Activated CD8-positive, alpha-beta memory T cell treated with anti-CD3 and anti-CD28 coated beads for 24 hours (primary cell): ENCODE measurements at places on chromosomes 5 and 9.

DNA sequence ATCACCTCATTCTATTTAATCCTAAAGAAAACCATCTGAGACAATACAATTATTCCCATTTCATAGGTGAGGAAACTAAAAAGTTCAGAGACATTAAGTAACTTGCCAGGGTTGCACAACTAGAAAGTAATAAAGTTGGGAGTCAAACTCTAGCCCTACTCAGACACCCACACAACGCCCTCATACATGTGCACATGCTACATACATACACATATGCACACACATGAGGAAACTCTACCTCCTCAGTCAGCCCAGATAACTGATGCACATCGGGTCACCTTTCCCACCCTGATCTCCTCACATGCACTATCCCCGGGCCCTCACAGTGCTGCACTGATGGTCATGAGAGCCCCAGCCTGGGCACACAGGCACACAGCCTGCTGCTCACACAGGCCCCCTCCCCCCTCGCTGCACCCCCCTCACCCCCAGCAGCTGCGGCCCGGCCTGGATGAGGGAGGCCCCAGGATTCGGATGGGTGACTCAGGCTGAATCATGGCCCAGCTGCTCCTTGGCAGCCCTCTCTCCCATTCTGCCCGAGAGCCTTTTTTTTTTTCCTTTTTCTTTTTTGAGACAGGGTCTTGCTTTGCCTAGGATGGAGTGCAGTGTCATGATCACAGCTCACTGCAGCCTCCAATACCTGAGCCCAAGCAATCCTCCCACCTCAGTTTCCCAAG, 5.0 kb upstream of the GPRIN1 start:
- no peak for DNase-seq

DNA sequence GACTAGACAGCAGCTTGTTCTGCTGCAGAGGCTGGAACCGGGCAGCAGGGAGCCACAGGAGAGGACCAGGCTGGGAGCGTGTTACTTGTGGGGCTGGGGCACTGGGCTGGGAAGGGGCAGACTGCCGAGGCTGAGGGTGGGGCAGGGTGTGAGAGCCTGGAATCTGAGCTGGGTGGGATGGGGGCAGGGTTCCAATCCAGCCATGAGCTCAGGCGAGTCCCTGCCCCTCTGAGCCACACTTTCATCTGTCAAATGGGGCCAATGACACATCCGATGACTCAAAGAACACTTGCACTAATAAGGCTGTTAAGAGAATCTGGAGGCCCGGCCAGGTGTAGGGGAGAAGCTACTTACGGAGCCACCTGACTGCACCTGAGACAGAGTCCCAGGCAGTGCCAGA, 18.7 kb upstream of the WDR38 start:
- no peak for DNase-seq

DNA sequence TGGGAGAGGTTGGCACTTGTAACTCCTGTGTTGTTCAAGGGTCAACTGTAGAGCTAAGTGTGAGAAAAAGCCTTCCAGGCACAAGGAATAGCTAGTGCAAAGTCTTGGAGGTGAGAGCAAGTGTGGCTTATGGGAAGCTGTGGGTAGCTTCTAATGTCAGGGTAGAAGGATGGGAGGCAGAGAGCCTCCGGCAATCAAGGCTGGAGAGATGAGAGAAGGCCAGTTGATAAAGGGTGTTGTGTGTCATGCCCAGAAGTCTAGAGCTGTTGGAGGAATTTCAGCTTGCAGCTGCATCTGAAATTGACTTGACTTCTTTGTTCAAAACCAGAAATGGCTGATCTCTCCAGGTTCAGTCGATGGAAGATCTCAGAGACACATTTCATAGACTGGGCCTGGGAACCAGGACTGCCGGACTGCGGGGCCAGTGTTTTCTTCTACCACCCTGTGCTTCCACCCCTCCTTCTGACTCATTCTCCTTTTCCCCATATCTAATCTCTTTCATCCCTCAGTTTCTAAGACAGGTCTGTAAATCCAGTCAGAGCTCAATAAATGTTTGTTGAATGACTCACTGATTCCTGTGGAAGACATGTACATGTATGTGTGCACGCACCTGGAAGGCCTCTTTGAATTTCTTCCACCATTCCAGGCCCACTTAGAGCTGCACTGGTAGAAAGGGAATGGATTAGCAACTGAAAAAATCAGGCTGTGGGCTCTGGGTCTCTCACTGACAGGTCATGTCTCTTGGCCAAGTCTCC, 67.8 kb upstream of the KLF4 start:
- DNase-seq, result no peak

DNA sequence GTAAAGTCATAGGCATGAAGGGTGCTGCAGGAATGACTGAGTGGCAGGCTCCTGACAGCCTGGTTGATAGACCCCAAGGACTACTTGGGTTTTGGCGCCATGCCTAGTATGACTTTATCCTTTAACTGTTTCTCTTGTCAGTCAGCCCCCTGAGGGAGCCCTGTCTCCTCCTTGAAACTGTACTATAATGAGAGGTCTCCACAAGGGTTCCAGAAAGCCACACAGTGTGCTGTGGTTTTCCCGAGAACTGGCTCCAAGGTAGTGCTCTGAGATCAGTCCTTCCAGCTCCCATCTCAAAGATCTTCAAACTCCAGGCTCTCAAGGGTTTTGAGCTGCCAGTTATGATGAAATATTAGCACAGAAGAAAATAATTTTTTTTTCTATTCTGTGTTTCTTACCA, 26.7 kb upstream of the TNC start:
- no peak for DNase-seq

- no peak for DNase-seq
Observed at GRCh38 chr9:3277200-3277599, 248.6 kb downstream of the RFX3 start.

- no peak for DNase-seq
Observed at GRCh38 chr5:156147944-156148285, 179.0 kb upstream of the SGCD start.

- no peak for DNase-seq
Observed at GRCh38 chr9:1959371-1959770, 55.8 kb upstream of the SMARCA2 start.

GRCh38 chr5:155726267-155726666, 600.7 kb upstream of the SGCD start:
- no peak for DNase-seq

- no peak for DNase-seq
Observed at GRCh38 chr5:71860048-71860447, 141.0 kb downstream of the CARTPT start.

- DNase-seq, result no peak
Observed at GRCh38 chr9:104769655-104770054, 5.7 kb downstream of the NIPSNAP3B start.

DNA sequence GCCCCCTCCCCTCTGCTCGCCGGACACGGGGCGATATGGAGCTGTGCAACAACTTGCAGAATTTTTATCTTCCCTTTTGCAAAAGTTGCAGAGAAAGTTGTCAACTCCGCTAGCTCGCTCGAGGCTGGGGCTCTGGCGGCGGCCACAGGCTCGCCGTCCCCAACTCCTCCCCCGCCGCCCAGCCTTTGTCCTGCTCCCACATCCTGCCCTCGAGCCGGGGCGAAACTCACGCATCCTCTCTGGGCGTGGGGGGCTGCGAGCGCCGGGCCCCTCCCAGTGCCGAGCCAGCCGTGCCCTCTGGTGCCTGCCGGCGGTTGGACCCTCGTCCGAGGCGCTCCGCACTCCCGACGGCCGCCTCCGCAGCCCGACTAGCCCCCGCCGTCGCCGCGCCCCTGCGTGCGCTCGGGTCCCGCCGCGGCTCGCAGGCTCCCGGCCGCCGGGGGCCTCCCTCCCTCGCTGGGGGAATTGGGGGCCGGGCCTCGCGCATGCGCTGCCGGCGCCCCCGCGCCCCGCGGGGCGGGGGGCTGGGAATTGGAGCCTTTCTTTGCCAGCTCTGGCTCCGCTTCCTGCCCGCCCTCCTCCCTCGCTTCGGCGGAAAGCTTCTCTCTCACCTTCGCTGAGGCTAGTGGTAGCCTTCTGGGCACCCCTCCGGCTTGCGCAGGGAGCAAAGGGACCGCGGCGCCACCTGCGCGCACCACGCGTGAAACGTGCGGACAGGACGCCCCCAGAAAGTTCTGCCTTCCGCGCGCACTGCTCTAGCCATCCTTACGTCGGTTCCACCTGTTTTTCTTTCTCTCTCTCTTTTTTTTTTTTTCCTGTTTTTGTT, at the start of gene CCNJL:
TSS of gene CCNJL (minus strand) at position 431 of the 826 bp plus-strand sequence. CDS start 641 bp downstream, outside the sequence.
- no peak for DNase-seq

GRCh38 chr9:84123648-84124406, 143.2 kb downstream of the RMI1 start:
- DNase-seq, result no peak

- no peak for DNase-seq
Observed at GRCh38 chr5:69024241-69024651, 69.6 kb upstream of the SLC30A5 start.

DNA sequence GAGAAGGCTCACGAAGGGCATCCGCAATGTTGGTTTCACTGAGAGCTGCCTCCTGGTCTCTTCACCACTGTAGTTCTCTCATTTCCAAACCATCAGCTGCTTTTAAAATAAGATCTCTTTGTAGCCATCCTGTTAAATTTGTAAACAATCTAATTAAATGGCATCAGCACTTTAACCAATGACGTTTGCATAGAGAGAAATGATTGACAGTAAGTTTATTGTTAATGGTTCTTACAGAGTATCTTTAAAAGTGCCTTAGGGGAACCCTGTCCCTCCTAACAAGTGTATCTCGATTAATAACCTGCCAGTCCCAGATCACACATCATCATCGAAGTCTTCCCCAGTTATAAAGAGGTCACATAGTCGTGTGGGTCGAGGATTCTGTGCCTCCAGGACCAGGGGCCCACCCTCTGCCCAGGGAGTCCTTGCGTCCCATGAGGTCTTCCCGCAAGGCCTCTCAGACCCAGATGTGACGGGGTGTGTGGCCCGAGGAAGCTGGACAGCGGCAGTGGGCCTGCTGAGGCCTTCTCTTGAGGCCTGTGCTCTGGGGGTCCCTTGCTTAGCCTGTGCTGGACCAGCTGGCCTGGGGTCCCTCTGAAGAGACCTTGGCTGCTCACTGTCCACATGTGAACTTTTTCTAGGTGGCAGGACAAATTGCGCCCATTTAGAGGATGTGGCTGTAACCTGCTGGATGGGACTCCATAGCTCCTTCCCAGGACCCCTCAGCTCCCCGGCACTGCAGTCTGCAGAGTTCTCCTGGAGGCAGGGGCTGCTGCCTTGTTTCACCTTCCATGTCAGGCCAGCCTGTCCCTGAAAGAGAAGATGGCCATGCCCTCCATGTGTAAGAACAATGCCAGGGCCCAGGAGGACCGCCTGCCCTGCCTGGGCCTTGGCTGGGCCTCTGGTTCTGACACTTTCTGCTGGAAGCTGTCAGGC, 16.6 kb downstream of the SQSTM1 start:
- DNase-seq, result no peak

DNA sequence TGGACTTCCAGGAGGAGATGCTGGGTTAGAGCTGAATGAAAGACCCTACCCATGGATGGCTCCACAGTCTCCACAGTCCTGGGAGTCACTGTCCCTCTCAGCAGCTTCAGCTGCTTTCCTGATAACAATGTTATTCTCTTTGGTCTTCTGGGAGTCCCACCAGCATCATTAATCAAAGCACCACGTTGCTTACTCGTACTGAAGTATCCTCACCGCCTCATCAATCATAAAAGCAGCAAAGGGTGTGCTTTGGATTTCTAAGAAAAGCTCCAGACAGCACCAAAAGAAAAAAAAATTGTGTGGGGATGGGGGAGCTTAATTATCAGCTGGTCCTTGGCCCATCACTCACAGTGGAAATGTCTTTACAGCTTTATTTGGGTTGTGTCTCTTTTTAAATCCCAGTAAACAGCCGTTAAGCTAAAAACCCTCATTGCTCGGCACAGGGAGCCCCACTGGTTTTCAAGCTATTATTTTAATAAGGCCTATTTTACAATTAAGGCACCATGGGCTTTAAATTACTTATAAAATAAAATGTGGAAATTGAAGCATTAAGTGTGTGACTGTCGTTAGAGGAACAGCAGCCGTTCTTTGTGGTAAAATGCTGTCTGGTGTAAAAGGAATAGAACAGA, 538.0 kb downstream of the EBF1 start:
- no peak for DNase-seq

- DNase-seq, result no peak
Observed at GRCh38 chr5:137819766-137820165, 47.9 kb upstream of the MYOT start.

- DNase-seq, result no peak
Observed at GRCh38 chr9:249025-249424, 34.4 kb downstream of the DOCK8 start.

GRCh38 chr5:115098041-115098702, 71.5 kb downstream of the TRIM36 start:
- no peak for DNase-seq

DNA sequence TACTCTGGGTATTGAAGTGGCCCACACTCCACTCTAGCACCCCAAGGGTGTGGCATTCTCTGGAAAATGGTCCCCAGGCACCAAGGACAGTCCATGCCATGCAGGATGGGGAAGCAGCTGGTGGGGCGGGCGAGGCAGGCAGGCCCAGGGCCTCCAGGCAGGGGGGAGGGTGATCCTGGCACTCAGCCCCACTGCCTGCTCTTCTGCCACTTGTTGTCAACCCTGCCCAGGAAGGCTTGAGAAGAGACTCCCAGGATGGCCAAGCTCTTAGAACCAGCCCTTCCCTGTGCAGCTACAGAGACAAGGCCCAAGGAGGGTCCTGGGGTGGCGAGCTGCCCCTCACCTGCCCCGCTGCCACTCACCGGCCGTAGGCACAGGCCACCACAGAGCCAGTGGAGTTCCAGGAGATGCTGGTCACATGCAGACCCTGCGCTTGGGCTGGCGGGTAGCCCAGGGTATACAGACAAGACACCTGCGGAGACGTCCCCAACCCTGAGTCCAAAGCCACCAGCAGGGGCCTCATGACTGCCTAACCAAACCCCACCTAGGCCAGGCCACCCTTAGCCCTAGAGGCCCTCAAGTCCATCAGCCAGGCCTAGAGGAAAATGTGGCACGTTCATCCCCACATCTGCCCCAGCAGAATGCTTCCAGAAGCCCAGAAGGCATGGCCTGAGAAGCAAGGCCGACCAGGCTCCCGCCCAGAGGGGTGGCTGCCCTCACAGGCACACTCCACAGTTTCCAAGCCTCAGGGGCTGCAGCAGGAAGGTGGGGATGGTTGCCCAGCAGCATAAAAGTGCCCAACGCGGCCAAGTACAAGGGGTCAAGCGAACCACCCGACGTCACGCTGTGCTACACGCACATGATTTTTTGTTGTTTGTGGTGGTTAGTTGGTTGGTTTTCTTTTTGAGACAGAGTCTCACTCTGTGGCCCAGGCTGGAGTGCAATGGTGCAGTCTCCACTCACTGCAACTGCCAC, 19.8 kb downstream of the DYNC2I2 start:
- DNase-seq, result no peak

- no peak for DNase-seq
Observed at GRCh38 chr9:974031-974995, 2.1 kb upstream of the DMRT3 start.

- DNase-seq, result no peak
Observed at GRCh38 chr5:131281133-131281867, 17.4 kb downstream of the CDC42SE2 start.
